Activated CD4-positive, alpha-beta T cell treated with anti-CD3 and anti-CD28 coated beads, Interleukin-2, amount 50 U/mL, for 16 hours (primary cell): ENCODE measurements at places on chromosomes 4 and X.

GRCh38 chrX:112688242-112688641 lies 8.5 kb upstream of the LHFPL1 start:
- no peak for DNase-seq

DNA sequence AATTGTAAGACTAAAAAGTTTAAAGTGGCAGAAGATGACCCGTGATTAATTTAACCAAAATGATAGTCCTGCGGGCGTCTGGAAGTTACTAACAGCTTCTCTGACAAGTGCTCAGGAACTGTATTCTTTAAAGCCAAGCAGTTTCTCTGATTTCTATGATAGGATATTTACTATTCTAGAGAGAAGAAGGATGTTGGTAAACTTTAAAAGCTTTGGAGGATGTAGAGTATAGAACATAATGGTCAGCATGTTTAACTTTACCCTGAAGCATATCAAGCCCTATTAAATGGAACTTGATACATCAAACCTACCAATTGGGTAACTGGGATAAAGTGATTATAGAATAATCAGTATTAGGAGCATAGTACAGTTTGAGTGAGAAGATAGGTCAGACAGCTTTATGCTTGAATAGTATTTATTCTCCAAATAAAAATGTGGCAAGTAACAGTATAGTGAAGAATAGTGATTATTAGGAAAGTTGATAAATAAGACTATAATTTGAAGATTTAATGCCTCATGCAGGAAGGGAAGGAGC lies 1.8 kb downstream of the STIM2 start:
- DNase-seq, result no peak

DNA sequence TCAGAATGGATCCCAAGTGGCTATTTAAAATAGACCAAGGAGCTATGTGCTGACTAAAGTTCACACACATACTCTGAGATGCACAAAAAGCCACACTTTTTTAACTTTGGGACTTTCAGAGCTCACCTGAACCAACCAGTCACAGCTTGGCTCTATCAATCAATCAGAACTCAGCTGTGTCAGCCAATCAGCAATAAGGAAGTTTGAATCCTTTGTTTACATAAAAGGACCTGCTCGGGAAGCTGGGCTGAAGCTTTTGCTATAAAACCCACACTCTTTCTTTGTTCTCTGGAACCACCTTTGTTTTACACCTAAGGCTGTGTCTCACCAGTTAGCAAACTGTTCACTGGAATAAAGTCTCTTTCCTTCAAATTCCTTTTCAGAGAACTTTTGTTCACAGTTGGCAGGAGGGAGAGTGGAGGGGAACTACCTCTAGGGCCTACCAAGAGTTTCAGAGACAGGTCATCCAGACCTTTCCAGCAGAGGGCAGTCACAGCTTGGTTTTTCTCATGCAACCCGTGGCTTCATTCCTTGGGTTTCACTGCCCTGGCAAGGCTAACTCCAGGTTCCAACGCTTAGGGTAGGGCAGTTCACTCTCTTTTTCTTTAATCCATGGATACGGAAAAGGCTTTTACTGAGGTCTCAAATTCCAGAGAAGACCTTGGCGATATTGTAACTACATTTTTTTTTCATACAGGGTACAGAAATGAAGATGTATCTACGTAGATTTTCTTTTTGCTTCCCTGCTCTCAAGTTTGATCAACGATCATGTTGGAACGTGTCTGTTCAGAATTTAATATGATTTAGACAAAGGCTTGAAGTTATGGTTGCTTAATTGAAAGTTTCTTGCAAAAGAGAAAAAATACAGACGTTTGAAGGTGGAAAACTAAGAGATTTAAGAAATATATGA lies 80.7 kb downstream of the GPRIN3 start:
- peak; percentile 85 for DNase-seq

- no peak for DNase-seq
Observed at GRCh38 chr4:88446124-88446523, 10.8 kb upstream of the HERC5 start.

- no peak for DNase-seq
Observed at GRCh38 chrX:153901753-153902140, 2.7 kb upstream of the AVPR2 start.

DNA sequence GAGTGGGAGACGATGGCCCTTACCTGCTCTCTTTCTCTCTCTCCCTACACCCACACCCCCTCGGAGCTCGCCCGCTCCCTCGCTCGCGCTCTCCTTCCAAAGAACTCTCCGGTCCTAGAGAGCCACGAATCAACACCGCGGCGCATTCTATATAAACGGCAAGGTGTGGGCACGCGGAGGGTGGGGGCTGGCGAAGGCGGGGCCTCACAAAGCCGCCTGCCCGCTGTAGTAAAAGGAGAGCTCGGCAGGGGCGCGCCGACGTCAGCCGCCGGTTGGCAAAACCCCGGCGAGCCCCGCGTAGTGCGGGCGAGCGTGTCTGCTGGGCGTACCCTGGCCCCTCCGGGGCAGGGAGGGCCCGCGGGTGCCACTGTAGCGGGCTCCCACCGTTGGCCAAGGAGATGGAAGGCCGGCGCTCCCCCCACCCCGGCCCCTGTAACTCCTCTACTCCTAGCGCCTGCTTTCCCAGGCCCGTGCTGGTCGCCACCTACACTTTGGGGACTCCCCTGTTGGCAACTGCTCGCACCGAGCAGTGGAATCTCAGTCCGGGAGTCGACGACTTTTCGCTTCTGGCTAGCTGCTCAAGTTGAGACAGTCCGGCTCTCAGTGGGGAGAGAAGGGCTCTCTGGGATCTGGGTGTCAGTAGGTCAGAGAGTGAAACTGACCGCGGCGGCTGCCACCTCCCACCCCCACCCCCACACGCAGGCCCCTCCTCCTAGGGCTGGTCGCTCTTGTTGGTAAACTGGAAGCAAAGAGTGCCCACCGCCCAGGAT lies 325.5 kb upstream of the F9 start:
- DNase-seq, result no peak

GRCh38 chr4:108611365-108611764 lies 9.0 kb upstream of the RPL34 start:
- no peak for DNase-seq

DNA sequence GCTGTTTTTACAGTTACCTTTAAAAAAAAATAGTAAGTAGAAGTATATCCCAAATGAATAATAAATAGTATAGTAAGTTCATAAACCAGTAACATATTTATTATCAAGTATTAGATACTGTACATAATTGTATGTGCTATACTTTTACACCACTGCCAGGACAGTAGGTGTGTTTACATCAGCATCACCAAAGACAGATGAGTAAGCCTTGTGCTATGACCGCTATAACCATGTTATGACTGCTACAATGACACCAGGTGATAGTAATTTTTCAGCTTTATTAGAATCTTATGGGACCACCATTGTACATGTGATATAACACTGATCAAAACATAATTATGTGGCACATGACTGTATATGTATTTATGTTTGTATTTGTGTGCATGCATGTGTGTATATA lies 27.3 kb downstream of the PABPC4L start:
- DNase-seq, result no peak

- DNase-seq, result no peak
Observed at GRCh38 chrX:153935326-153935851, 552 bp upstream of the NAA10 start.

DNA sequence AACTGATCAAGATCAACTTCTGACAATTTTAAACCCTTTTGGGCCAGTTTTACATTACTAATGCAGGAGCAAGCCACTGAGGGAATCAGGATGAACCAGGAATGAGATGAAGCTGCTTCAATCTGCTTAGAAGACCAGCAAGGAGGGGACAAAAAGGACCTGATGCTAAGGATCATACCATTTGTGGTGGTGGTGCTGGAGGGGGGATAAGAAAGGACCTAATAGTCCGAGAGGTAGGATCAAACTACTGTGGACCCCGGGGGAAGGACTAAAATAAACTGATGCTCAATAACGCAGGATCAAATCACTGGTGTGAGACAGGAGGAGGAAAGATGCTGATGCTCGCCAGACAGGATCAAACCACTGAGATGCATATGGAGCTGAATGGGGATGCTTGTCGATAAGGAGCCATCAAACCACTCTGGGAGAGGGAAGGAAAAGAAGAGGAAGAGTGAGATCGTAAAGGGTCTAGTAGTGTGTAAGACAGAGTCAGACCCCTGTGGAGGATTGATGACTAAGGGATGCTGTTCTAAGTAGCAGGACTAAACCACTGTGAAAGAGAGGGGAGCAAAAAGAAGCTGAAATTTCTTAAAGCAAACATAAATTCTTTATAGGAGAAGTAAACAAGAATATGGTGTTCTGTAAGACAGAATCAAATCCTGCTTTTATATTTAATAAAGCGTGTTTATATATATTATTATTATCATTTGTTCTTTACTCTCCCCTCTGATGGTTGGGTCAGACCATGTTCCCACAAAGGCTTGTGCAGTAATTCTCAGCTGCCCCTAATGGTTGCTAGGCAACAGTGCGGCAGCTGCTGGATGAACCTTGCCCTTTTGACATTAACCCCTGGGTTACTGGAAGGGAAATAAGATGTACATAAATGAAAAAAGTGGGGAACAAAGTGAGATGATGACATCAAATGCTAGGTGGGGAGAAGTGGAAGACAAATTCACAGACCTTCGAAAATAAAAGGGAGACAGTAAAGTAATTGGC lies 432.5 kb upstream of the FGF16 start:
- DNase-seq, result no peak

DNA sequence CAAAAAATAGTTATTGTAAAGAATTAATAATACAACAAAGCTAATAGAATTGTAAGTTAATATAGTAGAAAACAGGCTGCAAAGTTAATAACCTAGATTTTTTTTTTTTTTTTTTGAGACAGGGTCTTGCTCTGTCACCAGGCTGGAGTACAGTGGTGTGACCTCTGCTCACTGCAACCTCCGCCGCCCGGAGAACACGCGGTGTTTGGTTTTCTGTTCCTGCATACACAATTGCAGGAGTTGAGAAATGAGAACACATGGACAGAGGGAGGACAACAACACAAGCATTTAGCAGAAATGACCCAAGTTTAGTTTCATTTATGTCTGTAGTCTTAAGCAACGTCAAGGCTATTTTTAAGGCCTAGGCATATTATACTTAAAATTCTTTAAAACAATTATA lies 145.9 kb upstream of the PCDH10 start:
- DNase-seq, result no peak

- no peak for DNase-seq
Observed at GRCh38 chr4:153294631-153295030, 49.9 kb upstream of the MND1 start.

- DNase-seq, result no peak
Observed at GRCh38 chr4:158067646-158068045, 105.2 kb downstream of the GASK1B start.

DNA sequence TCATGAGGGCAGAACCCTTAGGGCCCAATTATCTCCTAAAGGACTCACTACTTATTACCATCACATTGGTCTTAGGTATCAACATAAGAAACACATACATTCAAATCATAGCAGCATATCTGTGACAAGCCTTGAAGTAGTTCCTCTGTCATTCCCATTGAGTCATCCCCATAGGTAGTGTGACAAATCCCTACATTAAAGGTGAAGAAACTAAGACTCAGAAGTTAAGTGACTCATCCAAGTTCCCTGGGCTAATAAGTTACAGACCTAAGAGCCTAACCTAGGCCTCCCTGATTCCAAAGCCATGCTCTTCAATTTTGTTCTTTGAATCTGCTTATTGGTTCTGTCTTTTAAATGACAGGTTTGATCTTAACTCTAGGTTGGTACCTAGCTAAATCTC lies 58.2 kb downstream of the CD38 start:
- no peak for DNase-seq

- peak; percentile 65 for DNase-seq
Observed at GRCh38 chr4:140556372-140557085, 12.2 kb downstream of the UCP1 start.

DNA sequence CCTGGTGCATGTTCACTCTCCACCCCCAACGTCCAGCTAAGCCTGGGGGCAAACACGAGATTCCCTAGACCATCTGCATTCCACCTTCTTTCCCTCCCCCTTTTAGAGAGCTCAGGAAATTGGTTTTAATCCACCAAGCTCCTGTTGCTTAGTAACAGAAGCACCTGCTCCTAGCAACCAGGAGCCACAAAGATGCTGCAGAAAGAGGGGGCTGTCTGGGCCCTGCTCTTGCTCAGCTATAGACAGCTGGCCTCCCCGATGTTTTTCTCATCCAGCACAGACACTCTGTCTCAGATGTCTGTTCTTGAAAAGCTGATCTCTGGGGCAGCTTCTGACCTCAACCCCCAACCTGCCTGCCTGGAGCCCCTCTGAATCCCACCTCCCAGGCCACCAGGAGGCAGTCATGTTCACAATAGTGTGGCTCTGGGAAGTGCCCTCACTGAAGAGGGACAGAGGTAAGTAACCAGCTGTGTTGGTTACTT lies 71.5 kb downstream of the SLC16A2 start:
- no peak for DNase-seq

DNA sequence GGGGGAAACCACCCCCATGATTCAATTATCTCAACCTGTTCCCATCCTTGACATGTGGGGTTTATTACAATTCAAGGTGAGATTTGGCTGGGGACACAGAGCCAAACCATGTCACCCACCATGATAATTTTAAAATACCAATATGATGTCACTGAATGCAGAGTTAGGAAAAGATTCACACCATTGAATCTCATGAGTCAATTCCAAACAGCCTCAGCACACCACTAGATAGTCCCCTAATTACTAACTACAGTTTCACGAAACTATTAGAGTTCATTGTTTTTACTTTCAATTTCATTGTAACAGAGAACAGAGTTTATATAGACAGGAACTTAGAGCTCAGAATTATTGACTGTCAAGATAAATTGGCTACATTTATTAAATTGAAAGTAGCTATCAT lies 410.2 kb downstream of the FAM47A start:
- DNase-seq, result peak; percentile 7

DNA sequence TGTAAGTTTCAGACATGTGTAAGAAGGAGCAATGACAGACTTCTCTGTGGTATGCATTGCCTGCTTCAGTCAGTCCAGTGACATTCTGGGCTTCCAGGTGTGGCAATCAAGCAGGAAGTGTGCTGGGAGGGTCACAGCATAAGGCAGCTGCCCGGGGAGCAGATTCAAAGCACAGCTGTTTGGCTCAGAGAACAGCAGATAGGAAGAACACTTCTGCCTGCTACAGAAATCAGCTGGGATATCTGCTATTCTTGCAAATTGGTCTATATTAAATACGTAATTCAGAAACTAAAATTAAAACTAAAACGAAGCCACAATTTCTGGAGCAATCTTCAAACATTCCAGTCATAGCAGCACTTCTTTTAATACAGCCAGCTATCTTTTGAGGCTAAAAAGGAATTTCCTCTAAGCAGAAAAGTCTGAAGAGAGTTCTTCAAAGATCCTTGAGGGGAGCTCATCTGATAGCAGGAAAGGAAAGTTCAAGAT lies 47.5 kb upstream of the GALNT7 start:
- DNase-seq, result no peak

DNA sequence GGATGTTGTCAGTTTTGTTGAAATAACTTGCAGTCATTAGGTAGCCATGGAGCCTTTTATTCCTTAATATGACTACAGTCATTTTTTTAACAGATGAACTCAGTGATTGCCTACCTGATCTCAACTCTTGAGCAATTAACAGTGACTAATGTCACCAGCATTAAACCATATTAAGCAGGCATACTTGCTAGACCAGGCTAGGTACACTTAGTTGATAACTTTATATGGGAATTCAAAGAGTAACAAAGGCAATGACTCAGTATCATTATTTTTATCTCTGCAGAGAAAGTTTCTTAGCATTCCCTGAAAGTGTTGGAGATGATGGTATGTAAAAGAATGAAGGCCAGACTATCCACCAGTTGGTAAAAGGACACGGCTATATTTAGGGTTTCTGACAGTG lies at the start of gene C4orf54:
Gene C4orf54 (minus strand): TSS at position 31 of the 400 bp plus-strand sequence. CDS start 3,180 bp downstream, outside the sequence.
- DNase-seq, result no peak
